ENCODE measurements at places on chromosomes 5 and 9. TPM values are rescaled to one million over a fixed set of nuclear protein-coding genes. Genes with fewer than 3 reads are reported as not detected.
A peak's percentile ranks its signal among the peaks of the same experiment; 100 is the strongest.

- no peak overlapping the region for H3K27ac ChIP-seq
- H3K4me3 ChIP-seq, result no peak overlapping the region
- DNase-seq, result no peak
- no peaks in the 10 kb centered on the region for H3K27me3 ChIP-seq
- H3K36me3 ChIP-seq, result no peaks in the 10 kb centered on the region
Measured at GRCh38 chr9:14441976-14442651, 128.2 kb upstream of the NFIB start.

GRCh38 chr5:67921004-67921601, 294.5 kb upstream of the PIK3R1 start:
- no peak overlapping the region for H3K4me3 ChIP-seq
- H3K27ac ChIP-seq, result peak overlapping the region; percentile 50
- H3K4me1 ChIP-seq, result no peaks in the 10 kb centered on the region
- no peaks in the 10 kb centered on the region for H3K36me3 ChIP-seq
- no peaks in the 10 kb centered on the region for H3K27me3 ChIP-seq
- DNase-seq, result peak; percentile 77

Gene BARHL1
- not detected for polyA plus RNA-seq

DNA sequence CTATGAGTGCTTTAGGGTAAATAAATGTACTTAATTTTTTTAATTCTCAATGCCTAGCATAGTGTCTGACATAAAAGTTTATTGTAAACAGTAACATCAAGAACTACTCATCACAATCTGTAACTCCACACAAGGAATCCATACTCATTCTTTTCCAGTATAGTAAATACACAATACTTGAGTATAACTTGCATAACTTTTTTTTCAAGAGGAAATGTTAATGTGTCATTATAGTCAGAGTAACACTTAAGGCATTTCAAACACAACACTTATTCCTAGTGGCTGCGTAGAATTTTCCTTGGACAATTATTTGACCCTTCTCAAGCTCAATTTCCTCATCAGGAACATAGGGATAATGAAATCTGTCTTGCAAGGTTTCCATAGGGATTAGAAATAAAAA, 584.3 kb downstream of the CAAP1 start:
- no peaks in the 10 kb centered on the region for H3K36me3 ChIP-seq
- no peaks in the 10 kb centered on the region for H3K27me3 ChIP-seq
- no peak overlapping the region for H3K27ac ChIP-seq
- H3K4me3 ChIP-seq, result no peak overlapping the region

DNA sequence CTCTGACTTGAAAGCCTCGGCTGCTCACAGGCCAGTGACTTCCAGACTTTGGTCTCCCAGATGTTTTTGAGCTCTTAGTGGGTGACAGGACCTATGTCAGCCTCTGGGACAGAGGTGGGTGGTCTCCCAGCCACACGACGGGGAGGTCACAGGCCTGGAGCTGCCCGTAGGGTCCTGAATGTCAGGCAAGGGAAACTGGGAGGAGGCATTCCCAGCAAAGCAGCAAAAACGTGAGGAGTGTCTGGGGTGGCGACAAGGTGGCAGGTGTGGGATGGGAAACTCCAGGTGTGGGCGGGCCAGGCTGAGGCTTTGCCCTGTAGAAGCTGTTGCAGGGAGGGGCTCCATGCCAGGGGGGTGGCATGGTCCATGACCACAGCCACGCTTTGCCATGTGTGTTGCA, 110.5 kb downstream of the CACNA1B start:
- H3K36me3 ChIP-seq, result no peaks in the 10 kb centered on the region
- H3K4me3 ChIP-seq, result no peak overlapping the region
- H3K27ac ChIP-seq, result no peak overlapping the region
- no peak for DNase-seq
- H3K4me1 ChIP-seq, result no peaks in the 10 kb centered on the region

Gene OR13J1
- polyA plus RNA-seq, result not detected

- H3K4me3 ChIP-seq, result no peak overlapping the region
- no peak overlapping the region for H3K27ac ChIP-seq
Measured at GRCh38 chr5:117881426-117882230, 1106.7 kb downstream of the DTWD2 start.

DNA sequence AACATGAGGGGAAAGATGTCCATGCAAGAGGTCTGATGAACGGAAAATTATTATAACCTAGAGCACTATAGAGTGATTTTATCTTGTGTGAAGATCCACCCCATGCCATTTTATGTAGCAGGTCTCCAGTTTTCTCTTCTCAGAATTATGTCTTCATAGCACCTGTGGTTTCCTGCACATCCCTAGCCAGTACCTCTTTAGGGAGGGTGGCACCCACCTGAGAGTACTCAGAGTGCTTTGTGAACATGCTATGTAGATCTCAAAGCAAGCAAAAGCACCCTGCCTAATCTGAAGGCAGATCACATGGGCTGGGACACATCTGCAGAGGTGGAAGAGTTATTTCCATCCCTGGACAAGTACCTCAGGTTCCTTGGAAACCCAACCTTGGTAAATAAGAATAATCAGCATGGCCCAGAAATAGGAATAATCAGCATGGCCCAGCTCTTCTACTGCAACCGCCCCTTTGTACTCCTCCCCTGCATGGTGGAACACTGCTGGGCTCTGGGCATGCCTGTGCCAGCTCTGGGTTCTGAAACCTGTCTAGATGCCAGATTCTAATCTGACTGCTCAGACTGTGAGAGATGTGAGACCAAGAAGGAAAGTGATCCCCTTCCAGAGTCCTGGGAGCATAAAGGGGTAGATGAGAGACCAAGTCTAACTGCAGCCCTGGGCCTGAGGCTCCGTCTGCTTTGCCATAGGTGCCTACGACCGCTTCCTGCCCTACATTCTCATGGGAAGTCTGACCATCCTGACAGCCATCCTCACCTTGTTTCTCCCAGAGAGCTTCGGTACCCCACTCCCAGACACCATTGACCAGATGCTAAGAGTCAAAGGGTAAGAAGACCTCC, 23.7 kb downstream of the SLC22A5 start:
- H3K27ac ChIP-seq, result no peak overlapping the region
- DNase-seq, result no peak
- no peak overlapping the region for H3K4me3 ChIP-seq
- peaks cover 26% of the 10 kb centered on the region for H3K36me3 ChIP-seq

DNA sequence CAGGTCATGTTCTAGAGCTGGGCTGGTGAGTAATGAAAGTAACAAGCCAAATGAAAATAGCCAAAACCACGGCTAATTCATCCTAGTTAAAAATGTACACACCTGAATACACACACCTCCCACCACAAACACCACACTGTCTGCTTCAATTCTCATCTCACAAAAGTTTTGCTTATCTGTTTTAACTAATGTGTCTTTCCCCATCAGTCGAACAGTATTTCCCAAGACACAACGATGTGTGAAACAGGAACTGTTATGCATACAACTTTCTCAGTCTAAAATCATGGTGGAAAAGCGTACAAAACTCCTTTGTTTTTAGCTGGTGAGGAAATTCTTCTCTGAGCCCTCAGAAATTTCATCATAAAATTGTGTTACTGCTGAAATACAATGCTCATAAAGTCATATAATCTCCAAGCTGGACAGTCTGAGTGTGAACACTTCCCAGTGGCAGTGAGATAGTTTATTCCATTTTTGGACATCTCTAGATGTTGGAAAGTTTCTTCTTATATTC, 242.4 kb downstream of the EFNA5 start:
- H3K4me1 ChIP-seq, result no peaks in the 10 kb centered on the region
- no peak for DNase-seq
- no peak overlapping the region for H3K27ac ChIP-seq
- no peaks in the 10 kb centered on the region for H3K27me3 ChIP-seq
- H3K36me3 ChIP-seq, result no peaks in the 10 kb centered on the region

Gene RGS7BP
- not detected for polyA plus RNA-seq

Gene PKD2L2
- polyA plus RNA-seq, result not detected

DNA sequence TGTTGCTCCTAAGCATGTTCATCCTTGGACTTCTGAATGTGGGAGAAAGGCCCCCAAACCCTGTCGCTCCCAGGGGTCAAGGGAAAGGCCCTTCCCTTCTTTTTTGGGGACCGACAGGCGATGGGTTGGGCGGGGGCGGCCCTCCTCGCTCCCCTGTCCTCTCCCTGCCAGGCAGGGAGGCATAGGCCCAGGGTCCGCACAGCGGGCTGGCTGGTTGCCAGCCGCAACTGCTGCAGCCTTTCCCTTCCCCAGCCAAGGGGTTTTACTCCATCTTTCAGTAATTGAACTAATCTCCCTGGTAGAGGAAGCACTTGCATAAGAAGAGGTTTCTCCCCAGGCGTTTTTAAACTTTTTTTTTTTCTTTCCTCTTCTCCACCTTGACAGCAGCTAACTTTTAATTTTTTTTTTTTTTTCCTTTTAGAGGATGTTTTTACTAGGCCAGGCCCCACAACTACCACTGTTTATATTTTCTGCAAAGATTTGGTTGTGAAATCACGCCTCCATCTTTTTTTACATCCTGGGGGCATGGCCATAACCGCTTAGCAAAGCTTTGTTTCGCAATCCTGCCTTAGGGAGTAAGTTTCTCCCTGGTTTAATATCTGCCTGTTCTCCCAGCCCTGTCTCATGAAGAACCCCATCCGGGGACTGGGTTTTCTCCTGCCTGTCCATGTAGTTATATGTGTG, 216.9 kb upstream of the ZNF608 start:
- no peaks in the 10 kb centered on the region for H3K4me1 ChIP-seq
- no peaks in the 10 kb centered on the region for H3K27me3 ChIP-seq
- H3K4me3 ChIP-seq, result no peak overlapping the region
- H3K27ac ChIP-seq, result no peak overlapping the region
- DNase-seq, result no peak

Gene C7
- polyA plus RNA-seq, result 18.0 TPM

DNA sequence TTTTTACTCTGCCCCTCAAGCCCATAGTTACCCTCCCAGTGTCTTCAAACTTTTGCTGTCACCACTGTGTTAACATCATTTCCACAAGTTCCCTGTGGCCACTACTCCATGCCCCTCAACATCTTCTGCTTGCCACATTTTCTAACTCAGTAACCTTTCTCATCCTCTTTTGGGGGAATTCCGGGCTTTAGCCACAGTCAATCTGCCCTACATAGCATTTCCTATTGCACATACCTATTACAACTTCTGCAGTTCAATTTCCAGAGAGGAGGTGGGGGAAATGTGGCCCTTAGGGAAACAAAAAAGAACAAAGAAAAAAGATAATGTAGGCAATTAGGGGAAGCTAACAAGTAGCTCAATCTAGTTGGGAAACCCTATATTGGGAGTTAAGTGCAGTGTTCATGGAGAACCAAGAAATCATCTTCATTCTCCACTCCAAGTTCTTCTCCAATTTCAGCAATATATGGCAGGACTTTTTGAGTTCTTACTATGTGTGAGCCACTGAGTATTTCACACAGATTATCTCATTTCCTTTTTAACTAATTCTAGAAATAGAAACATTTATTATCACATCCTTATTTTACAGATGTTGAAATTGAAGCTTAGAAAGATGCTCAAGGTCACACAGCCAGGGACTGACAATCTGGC, 40.2 kb upstream of the LPAR1 start:
- H3K27me3 ChIP-seq, result no peaks in the 10 kb centered on the region
- H3K36me3 ChIP-seq, result no peaks in the 10 kb centered on the region
- H3K27ac ChIP-seq, result no peak overlapping the region
- H3K4me1 ChIP-seq, result no peaks in the 10 kb centered on the region

- H3K4me1 ChIP-seq, result peaks cover 37% of the 10 kb centered on the region
- H3K4me3 ChIP-seq, result no peak overlapping the region
- no peaks in the 10 kb centered on the region for H3K27me3 ChIP-seq
Measured at GRCh38 chr5:79512049-79512448, 1.9 kb downstream of the HOMER1 start.

Gene TMEM161B
- polyA plus RNA-seq, result 9.2 TPM

- H3K4me1 ChIP-seq, result no peaks in the 10 kb centered on the region
- H3K36me3 ChIP-seq, result no peaks in the 10 kb centered on the region
- DNase-seq, result peak; percentile 83
- H3K27ac ChIP-seq, result peak overlapping the region; percentile 92
- no peaks in the 10 kb centered on the region for H3K27me3 ChIP-seq
- H3K4me3 ChIP-seq, result peak overlapping the region; percentile 29
Measured at GRCh38 chr5:139131465-139131864, 66.7 kb downstream of the SIL1 start.

GRCh38 chr5:27308153-27308552, 269.8 kb upstream of the CDH9 start:
- H3K4me1 ChIP-seq, result no peaks in the 10 kb centered on the region
- no peak overlapping the region for H3K27ac ChIP-seq
- H3K36me3 ChIP-seq, result no peaks in the 10 kb centered on the region

Gene MYOT
- 5.8 TPM for polyA plus RNA-seq

Gene ADAM19
- 1.2 TPM for polyA plus RNA-seq

Gene PROB1
- 0.69 TPM for polyA plus RNA-seq

DNA sequence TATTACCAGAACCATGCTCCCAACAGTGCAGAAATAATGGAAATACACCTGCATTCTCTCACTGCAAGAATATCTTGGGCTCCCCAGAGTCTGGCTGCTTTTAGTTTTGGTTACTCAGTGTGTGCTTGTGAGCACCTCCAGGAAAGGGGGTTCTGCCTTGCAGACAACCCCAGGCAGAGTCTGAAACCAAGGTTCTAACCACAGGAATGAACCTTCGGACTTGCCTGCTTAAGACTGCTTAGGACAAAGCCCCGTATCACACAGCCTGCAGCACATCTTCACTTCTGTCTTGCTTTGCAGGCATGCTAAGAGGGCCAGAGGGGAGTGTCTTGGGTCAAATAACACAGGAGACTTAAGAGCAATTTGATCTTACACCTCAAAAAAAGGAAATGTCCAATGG, 94.8 kb upstream of the SPATA31C2 start:
- no peaks in the 10 kb centered on the region for H3K36me3 ChIP-seq
- H3K27ac ChIP-seq, result no peak overlapping the region
- no peak for DNase-seq
- H3K4me1 ChIP-seq, result peaks cover 19% of the 10 kb centered on the region

Data from sigmoid colon (tissue), 7 donors.